ENCODE measurements at places on chromosomes 1 and 21.

GRCh38 chr1:55062801-55063576 is 23.6 kb downstream of the PCSK9 start:
- no peak for DNase-seq

GRCh38 chr1:16371725-16372124 is 4.7 kb downstream of the SZRD1 start:
- DNase-seq: no peak

- DNase-seq: no peak
Measured at GRCh38 chr1:185487026-185487425, 170.0 kb upstream of the IVNS1ABP start.

- DNase-seq: peak; percentile 50
Measured at GRCh38 chr1:107794571-107794970, 170.4 kb downstream of the VAV3 start.

DNA sequence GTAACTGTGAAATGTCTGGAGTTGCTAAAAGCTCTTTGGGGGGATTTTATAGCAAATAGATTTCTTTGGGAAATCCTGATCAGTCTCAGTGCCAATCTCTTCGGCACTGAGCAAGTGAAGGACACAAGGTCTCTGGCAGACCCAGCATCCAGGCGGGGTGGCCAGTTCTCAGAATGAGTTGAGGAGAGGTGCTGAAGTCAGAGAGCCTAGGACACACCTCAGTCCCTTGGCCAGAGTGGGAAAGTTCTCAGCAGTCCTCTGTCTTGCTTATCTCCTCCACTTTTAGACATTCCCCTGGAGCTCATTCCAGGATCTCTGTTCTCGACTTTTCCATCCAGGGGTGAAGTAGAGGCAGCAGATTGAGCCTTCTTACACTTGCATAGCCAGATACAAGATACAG is 6.7 kb downstream of the HLX start:
- no peak for DNase-seq

DNA sequence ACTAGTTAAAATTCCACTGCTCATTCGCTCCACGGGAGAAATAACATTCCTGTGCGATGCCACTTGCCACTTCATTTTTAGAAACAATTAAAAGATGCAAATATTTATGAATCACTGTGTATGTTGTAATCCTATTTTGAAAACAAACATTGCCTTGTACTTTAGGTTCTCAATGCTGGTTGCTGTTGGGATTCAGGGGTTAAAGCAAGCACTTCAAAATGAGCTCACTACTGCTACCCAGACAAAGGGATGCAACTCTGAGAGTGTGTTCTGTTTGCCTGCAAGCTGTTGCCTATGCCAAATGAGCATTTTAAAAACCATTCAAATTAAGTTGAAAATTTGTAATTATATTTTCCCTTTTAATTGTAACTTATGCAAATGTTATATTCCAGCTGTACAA is 87.5 kb downstream of the RWDD3 start:
- DNase-seq: no peak

- DNase-seq: no peak
Measured at GRCh38 chr1:118159569-118159968, 25.5 kb downstream of the SPAG17 start.

GRCh38 chr1:223482766-223483165 is 89.6 kb downstream of the CCDC185 start:
- no peak for DNase-seq

DNA sequence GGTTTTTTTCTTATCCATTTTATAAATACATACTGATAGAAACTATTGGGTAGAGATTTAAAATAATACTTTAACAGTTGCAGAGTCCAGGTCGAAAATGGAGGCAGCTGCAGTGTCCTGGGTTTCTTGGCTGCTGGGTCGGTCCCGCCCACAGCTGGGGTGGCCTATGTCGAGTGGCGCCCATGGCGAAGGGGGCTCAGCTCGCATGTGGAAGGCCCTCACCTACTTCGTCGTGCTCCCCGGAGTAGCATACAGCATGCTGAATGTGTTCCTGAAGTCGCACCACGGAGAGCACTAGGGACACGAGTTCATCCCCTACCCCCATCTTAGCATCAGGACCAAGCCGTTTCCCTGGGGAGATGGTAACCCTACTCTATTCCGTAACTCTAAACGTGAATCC is 1304.9 kb upstream of the ADGRL2 start:
- DNase-seq: no peak
